CD4-positive, alpha-beta T cell treated with Interleukin-10 for 1 hour (primary cell): ENCODE measurements at places on chromosomes 2 and 18.
A peak's percentile ranks its signal among the peaks of the same experiment; 100 is the strongest.

GRCh38 chr2:21854938-21855337 is 731.2 kb downstream of the TDRD15 start:
- DNase-seq = no peak

GRCh38 chr2:20371323-20372025 is 20.8 kb upstream of the PUM2 start:
- no peak for DNase-seq

DNA sequence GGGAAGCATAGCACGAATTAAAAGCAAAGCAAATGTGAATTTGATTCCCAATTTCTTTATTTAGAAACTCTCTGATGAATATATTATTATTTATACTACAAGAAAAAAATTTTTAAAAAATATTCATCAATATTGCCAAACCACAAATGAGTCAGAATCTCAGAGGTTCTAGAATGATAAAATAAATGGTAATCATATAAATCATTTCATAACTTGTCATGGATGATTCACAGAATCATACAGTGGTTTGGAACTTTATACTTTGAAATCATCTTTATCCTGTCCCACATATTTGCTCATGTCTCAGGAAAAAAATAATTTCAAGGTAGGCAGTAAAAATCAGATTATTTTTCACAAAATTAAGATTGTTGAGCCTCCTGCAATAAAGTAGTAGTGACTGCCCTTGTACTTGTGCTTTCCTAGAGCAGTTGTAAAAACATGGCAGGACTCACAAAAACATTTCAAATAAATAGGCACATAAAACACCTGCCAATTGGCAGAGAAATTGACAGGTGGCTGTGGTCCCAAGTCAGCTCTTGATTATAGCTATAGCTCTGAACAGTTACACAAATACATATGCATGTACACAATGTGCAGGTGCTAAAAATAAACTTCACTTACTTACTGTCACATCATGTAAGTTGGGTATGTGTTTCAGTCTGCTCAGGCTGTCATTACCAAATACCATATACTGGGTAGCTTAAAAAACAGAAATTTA is 273.9 kb upstream of the SESTD1 start:
- DNase-seq = no peak

DNA sequence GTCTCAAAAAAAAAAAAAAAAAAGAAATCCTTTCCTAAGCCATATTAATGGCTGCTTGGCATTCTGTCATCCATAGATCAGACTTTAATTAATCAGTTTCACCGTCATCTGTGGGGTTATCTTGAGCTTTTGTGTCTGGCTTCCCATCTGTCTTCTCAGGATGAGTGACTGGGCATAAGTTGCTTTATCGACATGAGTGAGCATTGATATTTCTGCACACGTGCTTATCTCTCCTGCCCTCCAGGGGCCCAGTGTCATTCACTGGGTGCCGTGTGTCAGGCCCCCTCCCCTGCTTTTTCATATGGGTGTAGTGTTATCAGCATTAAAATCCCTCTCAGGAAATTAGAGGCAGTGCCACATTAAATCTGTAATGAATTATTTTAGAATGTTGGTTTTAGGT is 65.6 kb downstream of the SH3BP4 start:
- DNase-seq = no peak

GRCh38 chr18:73948497-73948896 is 199.1 kb downstream of the FBXO15 start:
- DNase-seq = no peak

GRCh38 chr18:12606592-12607315 is 51.2 kb downstream of the SPIRE1 start:
- no peak for DNase-seq

DNA sequence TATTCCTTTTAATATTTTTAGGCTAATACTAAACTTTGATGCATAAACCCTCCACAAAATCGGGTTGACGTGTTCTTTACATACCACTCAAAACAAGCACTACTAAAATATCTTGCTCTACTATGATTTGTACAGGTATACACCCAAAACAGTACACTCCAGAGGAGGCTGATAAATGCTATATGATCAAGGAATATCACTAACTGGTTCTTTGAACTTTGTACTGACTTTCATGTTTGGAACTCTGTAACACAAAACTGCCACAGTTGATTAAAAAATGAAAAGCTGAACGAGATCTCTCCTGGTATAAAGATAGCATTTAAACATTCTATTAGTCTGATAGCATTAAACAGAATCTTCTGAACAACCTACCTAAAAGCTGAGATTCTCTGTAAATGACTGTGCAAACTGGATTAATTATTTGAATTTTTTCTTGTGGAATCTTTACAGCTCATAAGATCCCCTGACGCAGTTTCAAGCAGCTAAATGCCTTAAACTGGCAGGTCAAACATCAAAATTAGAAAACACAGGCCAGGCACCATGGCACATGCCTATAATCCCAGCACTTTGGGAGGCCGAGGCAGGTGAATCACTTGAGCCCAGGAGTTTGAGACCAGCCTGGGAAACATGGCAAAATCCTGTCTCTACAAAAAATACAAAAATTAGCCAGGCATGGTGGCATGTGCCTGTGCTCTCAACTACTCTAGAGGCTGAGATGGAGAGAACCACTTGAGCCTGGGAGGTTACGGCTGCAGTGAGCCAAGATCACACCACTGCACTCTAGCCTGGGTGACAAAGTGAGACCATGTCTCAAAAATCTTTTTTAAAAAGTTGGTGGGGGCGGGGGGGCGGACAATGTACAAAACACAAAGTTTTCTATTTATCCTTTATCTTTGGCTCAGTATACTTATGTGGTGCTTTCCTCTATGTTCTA is 150.6 kb downstream of the EXOC6B start:
- DNase-seq = no peak

- DNase-seq = no peak
Measured at GRCh38 chr18:3607309-3608098, 157.5 kb downstream of the TGIF1 start.

DNA sequence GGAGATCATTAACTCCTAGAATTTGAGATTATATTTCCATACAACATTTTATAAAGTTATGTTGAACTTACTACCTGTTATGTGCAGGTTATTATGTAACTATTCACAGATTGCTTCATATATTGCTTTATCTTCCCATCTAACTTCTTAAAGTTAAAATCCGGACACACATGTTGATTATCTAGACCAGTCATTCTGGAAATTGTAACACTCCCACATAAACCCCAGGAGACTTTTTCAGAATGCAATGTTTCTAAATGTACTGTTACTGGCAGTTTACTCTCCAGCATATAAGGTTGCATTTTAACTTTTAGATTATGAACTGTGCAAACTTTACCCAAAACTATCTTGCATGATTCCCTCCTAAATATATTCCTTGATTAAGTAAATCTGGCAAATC is 70.5 kb upstream of the FAM117B start:
- DNase-seq = no peak

DNA sequence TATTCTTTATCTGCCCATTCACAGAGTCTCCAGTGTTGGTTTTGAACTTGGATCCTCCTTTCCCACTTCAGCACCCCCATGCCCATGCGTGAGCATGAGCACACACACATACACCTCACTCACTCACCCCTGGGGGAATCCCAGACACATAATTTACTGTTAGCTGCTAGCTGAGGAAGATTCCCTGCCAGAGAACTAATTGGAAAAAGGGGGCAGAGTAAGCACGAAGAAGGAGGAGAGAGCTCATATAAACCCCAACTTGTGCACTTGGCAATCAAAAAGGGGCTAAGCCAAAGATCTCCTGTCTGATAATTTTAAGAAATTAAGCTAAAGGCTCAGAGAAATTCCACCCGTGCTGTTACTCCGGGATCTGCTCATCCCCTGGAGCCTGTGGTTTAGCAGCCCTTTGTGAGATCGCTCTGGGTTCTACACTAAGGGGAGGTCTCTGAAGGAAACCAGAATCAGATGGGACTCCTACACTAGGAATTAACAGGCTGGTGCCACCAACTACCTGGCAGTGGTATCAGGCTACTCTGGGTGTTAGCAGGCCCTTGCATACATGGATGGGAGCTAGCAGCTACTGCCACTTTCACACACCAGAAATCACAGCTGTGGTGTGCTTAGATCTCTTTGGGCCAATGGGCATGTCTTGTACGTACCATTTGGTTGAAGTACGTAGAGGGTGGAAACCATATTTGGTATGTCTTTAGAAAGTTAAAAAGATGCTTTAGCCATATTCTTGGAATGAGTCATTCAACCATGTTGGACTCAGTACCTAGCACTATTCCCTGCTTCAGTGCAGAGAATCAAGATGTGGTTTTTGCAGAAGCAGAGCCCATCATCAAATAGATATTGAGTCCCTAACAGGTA is 95.6 kb upstream of the SLC14A2 start:
- no peak for DNase-seq

DNA sequence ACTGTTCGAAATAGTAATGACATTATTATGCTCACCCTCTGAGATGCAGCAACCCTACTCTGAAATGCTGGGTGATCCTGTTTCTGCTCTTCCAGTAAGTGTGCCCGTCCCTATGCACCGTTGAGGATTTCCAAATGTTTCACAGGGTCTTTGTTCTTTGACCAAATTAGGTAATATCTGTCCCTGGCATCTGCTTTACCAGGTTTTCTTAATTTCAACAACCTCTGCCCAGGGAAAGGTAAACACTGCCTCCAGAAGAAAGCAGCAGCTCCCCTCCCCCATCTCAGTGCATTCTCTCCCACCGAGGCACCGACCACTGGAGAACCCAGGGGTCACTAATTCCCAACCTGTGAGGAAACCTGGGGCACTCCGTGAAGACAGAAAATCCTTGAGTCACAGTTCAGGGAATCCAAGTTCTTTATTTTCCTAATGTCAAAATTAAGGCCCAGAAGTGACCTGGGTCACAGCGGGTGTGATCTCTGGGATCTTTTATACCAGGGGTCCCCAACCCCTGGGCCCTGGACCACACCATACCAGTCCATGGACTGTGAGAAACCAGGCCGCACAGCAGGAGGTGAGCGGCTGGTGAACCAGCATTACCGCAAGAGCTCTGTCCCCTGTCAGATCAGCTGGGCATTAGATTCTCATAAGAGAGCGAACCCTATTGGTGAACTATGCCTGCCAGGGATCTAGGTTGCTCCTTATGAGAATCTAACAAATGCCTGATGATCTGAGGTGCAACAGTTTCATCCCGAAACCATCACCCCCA is 1.2 kb upstream of the GRB14 start:
- no peak for DNase-seq

GRCh38 chr18:57430079-57431001 is 4.8 kb upstream of the ONECUT2 start:
- DNase-seq = no peak

DNA sequence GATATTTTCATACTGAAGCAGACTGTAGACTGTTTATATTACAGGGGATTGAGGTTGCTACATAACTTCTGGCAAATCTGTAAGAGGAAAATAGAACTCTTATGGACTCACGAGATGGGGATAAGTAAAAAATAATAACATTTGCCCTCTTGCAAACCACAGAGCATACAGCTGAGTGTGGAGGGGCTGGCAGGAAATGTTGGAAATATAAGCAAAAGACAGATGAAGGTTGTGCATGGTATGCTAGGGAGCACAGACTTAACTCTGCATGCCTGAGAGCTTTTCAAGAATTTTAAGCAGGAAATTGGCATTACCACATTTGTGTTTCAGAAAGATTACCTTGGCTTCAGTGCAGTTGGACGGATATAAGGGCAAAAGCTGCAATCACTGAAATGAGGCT is 411.1 kb downstream of the RAD51AP2 start:
- DNase-seq = no peak

GRCh38 chr2:189177251-189177840 is 2.2 kb downstream of the COL5A2 start:
- no peak for DNase-seq

DNA sequence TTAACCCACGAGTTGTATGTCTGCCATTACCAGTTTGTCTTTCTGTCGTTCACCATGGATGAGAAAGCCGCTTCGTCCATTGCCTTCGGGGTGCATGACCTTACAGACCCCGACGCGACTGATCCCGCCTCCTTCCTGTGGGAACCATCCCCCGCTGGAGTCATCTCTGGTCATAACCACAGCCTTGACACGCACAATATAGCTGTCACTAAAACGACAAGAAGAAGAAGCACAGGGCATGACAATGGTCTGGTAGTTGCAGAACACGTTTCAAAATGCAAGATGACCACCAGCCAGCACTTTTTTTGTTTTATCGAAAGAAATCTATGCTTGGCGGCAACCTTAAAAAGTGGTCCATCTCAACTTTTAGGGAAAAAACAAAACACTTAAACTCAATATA is 87.7 kb downstream of the SPRED2 start:
- no peak for DNase-seq

- DNase-seq = no peak
Measured at GRCh38 chr2:238029853-238030252, 30.9 kb upstream of the SCLY start.

DNA sequence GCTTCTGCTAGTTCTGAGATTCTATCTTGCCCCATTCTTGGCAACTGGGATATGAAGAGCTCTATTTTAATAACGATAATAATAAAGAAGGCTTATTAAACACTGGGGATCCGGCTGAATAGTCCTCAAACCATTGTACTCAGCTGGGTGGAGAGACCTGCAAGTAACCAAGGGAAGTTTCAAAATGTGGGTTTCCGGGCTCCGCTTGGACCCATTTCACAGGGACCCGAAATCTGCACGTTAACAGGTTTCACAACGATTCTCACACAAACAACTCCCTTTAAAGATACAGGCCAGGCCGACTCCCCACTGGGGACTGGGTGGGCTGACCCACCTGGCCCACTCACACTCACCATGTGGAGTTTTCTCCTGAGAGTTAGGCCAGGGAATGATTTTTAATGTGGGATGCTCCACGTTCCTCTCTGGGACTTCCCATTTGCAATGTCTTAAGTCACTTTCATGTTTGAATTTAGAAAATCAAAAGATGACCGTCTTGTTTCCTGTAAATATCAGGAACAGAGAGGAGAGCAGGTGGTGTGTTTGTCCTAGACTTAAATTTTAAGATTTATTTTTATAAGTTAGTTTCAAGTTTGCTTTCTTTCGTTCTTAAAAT is 96.3 kb downstream of the SH3RF3 start:
- DNase-seq = no peak

- no peak for DNase-seq
Measured at GRCh38 chr2:212694398-212694797, 155.8 kb upstream of the ERBB4 start.

GRCh38 chr2:54504866-54505265 is 48.7 kb downstream of the SPTBN1 start:
- DNase-seq = no peak

GRCh38 chr2:73952499-73953446 is 26.1 kb downstream of the DGUOK start:
- no peak for DNase-seq

GRCh38 chr2:178859730-178860129 is 52.5 kb upstream of the TTN start:
- DNase-seq = no peak

DNA sequence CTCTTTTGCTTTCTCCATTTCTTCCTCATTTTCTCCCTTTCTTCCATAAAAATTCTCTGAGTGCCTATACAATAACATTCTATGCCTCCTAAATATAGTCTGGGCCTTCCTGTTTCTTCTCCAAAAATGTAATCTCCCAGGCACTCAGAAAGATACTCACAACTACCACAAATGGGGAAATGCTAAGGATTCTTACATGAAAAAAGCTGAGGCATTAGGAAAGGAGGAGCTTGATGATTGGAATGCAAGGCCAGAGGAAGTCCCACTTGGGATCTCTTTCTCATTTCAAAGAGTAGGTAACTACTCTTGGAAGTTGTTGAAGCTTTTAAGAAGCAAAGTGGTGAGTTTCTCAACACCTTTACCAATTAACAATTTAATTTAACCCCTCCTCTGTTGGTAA is 3.4 kb downstream of the VSNL1 start:
- DNase-seq = no peak

GRCh38 chr18:47928466-47928865 is 2.0 kb downstream of the SMAD2 start:
- peak; percentile 38 for DNase-seq

GRCh38 chr2:145038041-145038525 is 518.2 kb upstream of the ZEB2 start:
- DNase-seq = no peak
